Activated T-cell treated with anti-CD3 and anti-CD28 coated beads, Interleukin-2, amount 50 U/mL, for 1 hour (primary cell): ENCODE measurements at places on chromosomes 13 and 19.

GRCh38 chr13:79043208-79043607 lies 362.8 kb downstream of the RBM26 start:
- DNase-seq: no peak

- peak; percentile 19 for DNase-seq
Observed at GRCh38 chr13:28820099-28821051, at the start of gene MTUS2. TSS of gene MTUS2 (plus strand) at chr13:28820339.

- no peak for DNase-seq
Observed at GRCh38 chr13:70964874-70965273, 856.6 kb upstream of the KLHL1 start.

GRCh38 chr19:29321116-29321515 lies 108.2 kb upstream of the UQCRFS1 start:
- DNase-seq: no peak

DNA sequence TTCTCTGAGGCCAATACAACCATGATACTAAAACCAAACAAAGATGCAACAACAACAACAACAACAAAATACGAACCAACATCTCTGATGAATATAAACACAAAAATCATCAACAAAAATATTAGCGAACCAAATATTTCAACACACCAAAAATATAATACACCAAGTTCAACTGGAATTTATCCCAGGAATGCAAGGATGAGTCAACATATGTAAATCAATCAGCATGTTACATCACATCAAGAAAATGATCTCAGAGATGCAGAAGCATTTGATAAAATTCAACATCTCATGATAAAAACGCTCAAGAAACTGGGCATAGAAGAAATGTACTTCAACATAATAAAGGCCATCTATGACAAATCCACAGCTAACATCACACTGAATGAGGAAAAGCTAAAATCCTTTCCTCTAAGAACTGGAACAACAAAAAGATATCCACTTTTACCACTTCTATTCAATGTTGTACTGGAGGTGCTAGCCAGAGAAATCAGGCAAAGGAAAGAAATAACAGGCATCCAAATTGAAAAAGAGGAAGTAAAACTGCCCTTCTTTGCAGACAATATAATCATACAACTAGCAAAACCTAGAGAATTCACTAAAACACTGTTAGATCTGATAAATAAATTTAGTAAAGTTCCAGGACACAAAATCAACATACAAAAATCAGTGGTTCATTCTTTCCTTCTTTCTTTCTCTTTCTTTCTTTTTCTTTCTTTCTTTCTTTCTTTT lies 2448.7 kb upstream of the PCDH20 start:
- no peak for DNase-seq

DNA sequence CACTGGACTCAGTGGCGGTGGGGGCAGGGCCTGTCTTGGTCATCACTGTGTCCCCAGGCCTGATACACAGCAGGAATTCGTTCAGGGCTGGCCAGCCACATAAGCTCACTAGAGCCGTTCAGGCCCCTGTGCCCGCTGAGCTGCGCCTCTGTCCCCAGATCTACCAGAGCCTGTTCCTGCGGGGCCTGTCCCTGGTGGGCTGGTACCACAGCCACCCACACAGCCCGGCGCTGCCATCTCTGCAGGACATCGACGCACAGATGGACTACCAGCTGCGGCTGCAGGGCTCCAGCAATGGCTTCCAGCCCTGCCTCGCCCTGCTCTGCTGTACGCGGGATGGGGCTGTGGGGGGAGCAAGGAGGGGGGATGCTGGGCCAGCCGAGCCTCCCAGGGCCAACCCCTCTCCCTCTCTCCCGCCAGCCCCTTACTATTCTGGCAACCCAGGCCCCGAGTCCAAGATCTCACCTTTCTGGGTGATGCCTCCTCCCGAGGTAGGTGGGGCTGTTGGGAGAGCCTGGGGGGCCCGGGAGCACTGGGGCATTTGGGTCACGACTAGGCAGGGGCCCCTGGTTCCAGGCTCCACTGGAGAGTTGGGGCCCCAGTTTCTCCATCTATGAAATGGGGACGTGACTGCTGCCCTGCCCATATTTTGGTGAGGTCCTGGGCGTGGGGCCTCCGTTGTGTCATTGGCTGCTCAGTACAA lies 13.9 kb downstream of the MPND start:
- no peak for DNase-seq

DNA sequence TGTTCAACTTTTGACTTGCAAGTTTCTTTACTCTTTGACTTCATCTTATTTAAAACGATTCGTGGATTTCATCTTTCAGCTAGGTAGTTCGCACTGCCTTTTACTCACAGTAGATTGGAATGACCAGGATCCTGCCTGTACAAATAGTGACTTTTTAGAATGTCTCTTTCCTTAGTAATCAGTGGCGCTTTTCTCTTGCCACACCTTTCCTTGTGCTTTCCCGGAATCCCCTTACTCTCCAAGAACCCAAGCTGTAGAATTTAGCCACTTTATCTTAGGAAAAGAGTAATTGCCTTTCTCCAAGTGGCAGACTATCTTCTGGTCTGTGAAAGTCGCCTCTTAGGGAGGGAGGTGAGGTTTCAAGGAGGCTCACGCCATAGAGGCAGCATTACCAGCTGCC lies 123.4 kb downstream of the LMO7 start:
- DNase-seq: no peak

- no peak for DNase-seq
Observed at GRCh38 chr13:20195801-20196200, 3.1 kb upstream of the GJB2 start.

GRCh38 chr13:37870489-37870845 lies 895 bp upstream of the TRPC4 start:
- DNase-seq: no peak

DNA sequence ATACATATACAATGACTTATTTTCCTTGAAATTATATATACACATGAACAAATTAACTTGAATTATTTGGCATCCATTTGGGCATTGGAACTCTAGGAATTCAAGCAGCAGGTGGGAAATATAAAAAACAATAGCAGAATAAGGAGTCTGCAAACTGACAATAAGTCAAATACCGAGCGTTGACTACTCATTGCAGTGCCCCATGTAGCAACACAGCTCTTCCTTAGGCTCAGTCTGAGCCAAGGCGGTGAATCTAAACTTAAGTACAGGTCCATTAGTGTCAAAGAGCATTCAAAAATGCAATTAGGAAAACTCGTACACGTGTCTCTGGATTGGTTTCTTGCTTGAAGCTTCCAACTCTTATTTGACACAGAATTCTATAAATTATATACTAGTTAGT lies 462.5 kb upstream of the KLF12 start:
- DNase-seq: no peak

GRCh38 chr13:107721125-107721869 lies 494.0 kb downstream of the LIG4 start:
- DNase-seq: no peak

- no peak for DNase-seq
Observed at GRCh38 chr19:3346677-3347353, 19.6 kb upstream of the NFIC start.

GRCh38 chr13:49690133-49690994 lies 922 bp downstream of the EBPL start:
- no peak for DNase-seq

DNA sequence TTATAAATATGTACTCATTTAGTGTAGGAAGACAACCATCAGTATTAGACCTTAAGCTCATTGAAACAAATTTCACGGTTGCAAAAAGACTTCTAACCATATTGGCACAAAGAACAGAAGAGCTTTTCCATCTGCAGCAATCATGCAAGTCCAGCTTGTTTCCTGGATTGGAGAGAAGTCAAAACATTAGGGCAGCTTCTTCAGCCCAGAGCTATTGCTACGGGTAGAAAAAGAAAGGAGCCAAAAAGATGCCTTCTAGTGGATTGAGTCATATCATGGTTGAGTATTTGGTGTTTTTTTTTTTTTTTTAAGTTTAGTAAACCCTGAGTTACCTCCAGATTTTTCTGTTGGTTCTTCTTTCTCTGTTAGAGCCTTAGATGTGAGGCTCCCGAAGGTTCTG lies 99.8 kb downstream of the WDFY2 start:
- DNase-seq: no peak
